Activated T-helper 2 cell treated with anti-CD3 and anti-CD28 coated beads, Interferon-gamma antibody, Interleukin-2, Interleukin-4, amounts not matched to agents 10 μg/mL and 5 μg/mL and 100 μg/mL, durations not matched to agents 14 hours and 24 hours and 36 hours (primary cell): ENCODE measurements at places on chromosomes 13 and 19. TPM values are rescaled to one million over a fixed set of nuclear protein-coding genes. Genes with fewer than 3 reads are reported as not detected.
A peak's percentile ranks its signal among the peaks of the same experiment; 100 is the strongest.

DNA sequence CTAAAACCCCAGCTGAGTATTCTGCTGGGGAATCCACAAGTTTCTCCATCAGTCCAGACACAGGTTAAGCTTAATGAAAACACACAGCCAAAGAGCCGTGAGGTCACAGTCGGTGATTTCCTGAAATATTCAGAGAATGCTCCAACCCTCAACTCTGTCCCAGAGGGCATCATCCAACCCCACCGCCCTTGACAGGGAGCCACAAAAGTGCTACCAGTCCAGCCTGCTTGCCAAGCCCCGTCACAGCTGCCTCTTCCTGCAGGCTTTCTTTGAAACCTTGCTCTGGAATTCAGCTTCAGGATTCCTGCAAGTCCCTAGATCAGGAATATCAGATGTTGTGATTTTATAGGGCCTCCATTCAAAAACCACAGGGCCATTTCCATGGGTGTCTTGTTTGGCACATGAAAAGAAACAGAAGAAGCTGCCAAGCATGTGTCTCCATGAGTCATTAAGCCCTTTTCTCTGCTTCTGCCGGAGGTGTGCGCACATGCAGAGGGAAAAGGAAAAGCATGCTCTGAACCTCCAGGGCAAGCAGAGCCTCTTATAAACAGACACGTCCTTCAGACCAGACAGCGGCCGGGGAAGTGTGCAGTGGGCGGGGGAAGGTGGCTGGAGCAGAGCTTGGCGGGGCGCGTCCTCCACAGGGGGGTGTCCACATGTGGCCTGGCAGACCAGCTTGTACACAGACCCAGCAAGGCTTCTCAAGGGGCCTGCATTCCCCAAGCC is 164.7 kb downstream of the KATNAL1 start:
- DNase-seq: no peak

NLRP11 gene
- total RNA-seq: not detected in 2 replicates

DNA sequence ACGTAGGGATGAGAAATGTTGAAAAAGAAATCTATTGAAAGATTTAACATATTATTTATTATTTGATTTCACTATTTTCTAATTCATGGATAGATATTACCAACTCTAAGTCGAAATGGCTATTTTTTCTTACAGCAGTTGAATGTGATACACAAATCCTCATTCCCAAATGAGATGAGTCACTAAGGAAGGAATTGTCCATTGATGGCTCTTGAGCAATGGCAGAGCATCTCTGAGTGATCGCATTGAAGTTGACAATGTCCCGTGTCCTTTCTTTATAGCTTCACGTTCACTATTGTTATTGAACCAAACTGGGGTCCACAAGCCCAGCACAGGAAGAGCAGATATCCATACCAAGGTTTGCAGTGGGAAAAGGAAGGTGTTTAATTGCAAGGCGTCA is 648.3 kb upstream of the SPRY2 start:
- no peak for DNase-seq

DNA sequence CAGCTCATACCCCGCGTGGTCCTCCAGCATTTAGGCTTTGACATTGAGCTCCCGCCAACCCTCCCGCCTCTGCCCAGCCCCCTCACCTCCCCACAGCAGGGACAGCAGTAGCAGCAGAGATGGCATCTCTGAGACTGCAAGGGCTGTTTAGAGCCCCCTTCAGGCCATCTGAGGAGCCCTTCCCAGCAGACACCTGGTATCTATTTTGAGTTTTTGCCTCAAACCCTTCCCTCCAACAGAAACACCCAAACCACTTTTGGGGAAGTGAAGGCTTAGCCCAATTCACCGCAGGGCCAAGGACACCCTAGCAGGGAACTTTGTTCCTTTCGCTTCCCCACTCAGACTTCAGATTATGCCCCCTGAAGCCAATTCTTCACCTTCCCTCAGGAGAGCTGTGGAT is 6.3 kb upstream of the ZNF175 start:
- no peak for DNase-seq

GRCh38 chr19:3145909-3146676 is 10.3 kb downstream of the GNA15 start:
- DNase-seq: no peak

- DNase-seq: no peak
These were observed 14.0 kb upstream of the KPTN start for GRCh38 chr19:47497821-47498520.

DNA sequence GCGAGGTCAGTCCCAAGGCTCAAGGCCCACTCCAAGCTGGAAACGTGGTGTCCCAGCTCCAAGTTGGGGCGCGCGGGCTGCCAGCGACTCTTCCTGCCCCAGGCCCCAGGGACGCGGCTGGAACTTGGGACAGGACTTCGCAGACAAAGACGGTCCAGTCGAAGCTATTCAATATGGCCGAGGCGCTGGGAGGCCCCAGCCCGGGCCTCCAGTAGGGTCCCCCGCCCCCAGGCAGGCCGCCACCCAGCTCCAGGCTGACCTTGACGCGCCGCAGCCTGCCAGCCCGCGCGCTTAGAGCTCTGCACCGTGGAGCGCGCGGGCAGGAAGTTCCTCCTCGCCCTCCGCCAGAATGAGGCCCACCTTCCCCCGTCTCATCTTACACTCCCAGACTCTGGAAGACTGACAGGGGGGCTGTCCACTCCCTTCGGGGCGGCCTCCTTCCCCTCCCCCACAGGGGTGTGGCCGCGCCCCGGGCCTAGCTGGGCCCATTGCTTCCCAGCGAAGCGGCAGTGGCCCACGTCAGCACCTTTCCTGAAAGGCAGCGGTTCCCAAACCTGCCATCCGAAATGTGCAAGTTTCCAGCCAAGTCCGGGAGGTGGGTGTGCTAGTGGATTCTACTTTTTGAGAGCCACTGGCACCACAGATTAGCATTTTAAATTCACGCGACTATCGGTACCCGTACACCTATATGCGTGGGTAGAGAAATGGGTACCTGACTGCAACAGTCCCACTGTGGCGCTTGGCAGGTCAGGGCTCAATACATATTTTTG is at the start of gene CCDC8:
Gene CCDC8 (minus strand): TSS at position 303 of the 770 bp plus-strand sequence. CDS start 754 bp downstream, outside the sequence.
- no peak for DNase-seq

GRCh38 chr13:51801631-51802099 is 2.3 kb downstream of the DHRS12 start:
- no peak for DNase-seq

CD33 gene
- 14.3 and 17.0 TPM in 2 replicates for total RNA-seq

- DNase-seq: no peak
These were observed at the start of gene PDX1 for GRCh38 chr13:27919934-27920676. Gene PDX1, plus strand, starts transcription at chr13:27920000. Its CDS starts 139 bp downstream, at chr13:27920139.

GPR18 gene
- total RNA-seq: 7.4 and 8.4 TPM in 2 replicates

DNA sequence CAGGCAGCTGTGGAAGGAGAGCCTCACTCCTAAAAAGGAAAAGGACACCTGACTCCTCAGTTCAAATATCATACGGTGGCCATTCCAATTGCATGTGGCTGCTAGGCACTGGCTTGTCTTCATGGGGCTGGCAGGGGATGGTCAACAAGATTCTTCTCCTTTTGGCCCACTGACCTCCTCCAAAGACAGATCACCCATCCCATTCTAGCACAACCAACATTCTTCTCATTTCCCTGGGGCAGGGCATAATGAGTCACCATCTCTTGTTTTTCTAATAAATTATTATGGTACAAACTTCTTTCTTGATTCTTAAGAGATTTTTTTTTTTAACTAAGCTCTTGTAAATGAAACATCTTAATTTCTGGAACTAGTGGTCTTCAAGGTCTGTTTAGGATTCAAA is 136.7 kb upstream of the NBEA start:
- no peak for DNase-seq

GRCh38 chr19:37991176-37991835 is 84.3 kb downstream of the SIPA1L3 start:
- DNase-seq: no peak

DNA sequence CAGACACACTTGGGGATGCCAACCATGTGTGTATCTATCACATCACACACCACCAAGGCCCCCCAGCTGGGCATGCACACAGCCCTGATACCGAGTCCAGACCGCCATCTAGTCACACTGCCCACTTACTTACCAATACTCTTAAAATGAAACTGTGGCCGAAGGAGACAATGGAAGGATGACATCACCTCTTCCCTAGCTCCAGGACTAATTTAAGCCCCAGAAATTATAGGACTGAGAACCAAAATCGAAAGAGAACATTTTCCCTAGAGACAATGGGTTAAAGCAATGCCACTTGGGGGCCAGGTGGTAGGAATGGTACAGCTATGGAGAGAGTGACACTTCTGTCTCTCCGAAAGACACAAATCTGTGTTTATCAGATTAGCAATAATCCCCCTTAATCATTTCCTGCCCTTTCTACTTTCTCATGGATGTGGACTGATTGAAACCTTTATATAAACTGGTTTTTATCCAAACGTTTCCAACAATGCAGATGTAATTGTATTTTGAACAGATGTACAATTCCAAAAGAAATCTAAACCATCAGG is 663 bp upstream of the GGACT start:
- no peak for DNase-seq

CEACAM8 gene
- total RNA-seq: not detected in 2 replicates

DNA sequence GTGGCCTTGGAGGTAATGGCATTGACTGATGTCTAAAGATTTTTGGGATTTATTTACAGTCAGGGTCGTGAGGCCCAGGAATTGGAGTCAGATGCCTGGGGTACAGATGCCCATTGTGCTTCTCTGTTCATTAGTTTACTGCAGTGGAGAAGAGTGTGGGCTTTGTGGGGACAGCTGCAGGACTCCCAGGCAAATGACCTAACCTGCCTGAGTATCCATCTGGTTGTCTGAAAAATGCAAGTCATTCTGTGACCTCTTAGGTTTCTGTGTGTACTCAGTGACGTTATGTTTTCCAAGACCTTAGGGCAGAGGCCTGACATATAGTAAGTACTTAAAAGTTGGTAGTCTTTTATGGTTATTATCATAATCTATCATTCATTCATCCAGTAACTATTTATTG is 60.5 kb downstream of the SPATA13 start:
- no peak for DNase-seq

APLP1 gene
- total RNA-seq: 1.2 and 1.4 TPM in 2 replicates

- no peak for DNase-seq
These were observed 2.8 kb downstream of the GNA11 start for GRCh38 chr19:3096902-3097326.

OR10H1 gene
- 0.05 TPM in 1 of 2 replicates, not detected in the other for total RNA-seq

ZNF699 gene
- 4.4 and 5.2 TPM in 2 replicates for total RNA-seq

GRCh38 chr19:53424968-53425597 is 6.7 kb upstream of the ZNF761 start:
- DNase-seq: peak; percentile 40

DNA sequence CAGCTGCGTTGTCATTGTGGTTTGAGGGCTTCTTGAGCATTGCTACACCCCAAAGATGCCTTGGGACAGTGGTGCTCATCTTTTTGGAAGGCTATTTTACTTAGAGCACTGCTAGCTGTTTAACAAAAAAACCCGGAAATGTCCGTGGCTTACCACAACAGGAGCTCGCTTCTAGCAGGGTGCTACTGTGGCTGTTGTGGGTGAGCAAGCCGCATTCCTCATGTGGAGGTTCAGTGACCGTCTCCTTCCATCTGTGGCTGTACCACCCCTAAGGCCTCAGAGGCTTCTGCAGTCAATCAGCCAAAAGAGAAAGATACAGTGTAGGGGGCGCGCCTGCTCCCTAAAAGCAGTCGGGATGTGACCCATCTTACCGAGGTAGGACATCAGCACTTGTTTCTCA is 1004.2 kb downstream of the UQCRFS1 start:
- no peak for DNase-seq

GRCh38 chr19:34474233-34474989 is 7.1 kb upstream of the WTIP start:
- no peak for DNase-seq

LILRA2 gene
- total RNA-seq: not detected in 2 replicates

- DNase-seq: no peak
These were observed 42.8 kb downstream of the BICRA start for GRCh38 chr19:47651691-47652090.

DNA sequence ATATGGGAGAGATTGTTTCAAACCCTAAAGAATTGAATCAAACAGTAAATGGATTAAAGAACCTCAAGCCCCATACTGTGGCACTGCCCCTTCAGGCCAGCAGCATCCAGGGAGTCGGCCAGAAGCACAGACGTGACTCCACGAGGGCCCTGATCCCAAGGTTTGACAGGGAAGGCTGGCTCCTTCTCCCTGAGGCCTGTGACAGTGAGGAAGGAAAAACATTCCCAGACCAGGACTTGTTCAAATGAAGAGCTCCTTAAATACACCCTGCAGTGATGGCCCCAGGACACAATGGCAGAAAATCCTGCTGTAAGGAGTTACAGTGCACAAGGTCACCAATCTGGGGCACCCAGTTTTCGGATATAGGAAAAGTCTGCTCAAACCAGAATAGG is 91.0 kb downstream of the COL4A1 start:
- DNase-seq: no peak

C19orf38 gene
- 3.9 and 4.3 TPM in 2 replicates for total RNA-seq

- no peak for DNase-seq
These were observed 187.6 kb downstream of the PCDH9 start for GRCh38 chr13:67042556-67042955.

GRCh38 chr13:87344176-87344575 is 327.0 kb upstream of the SLITRK5 start:
- DNase-seq: no peak

GRCh38 chr13:41962994-41963393 is 2.1 kb upstream of the VWA8 start:
- DNase-seq: no peak
